Fibroblast of lung (primary cell): ENCODE measurements at places on chromosomes 3 and 15. TPM values are rescaled to one million over a fixed set of nuclear protein-coding genes. Genes with fewer than 3 reads are reported as not detected.
A peak's percentile ranks its signal among the peaks of the same experiment; 100 is the strongest.

Gene CHRNA7
- polyA plus RNA-seq: 0.09 and 0.62 TPM in 2 replicates

Gene PAQR5
- polyA plus RNA-seq: 6.0 and 20.8 TPM in 2 replicates

Gene CPB1
- 0.07 TPM in 1 of 2 replicates, not detected in the other for polyA plus RNA-seq

Gene SETMAR
- polyA plus RNA-seq: 12.3 and 14.7 TPM in 2 replicates

Gene RPUSD2
- 4.9 and 6.5 TPM in 2 replicates for polyA plus RNA-seq

Gene HIGD2B
- polyA plus RNA-seq: not detected in 2 replicates

Gene SPATA12
- 0.02 TPM in 1 of 2 replicates, not detected in the other for polyA plus RNA-seq

Gene STARD5
- polyA plus RNA-seq: 20.1 and 21.4 TPM in 2 replicates

Gene UBE2Q2
- polyA plus RNA-seq: 38.7 and 55.7 TPM in 2 replicates

Gene ALDH1A2
- 1.1 and 1.8 TPM in 2 replicates for polyA plus RNA-seq

Gene ANKUB1
- polyA plus RNA-seq: not detected in 2 replicates

Gene CIDEC
- polyA plus RNA-seq: 0.08 TPM in 1 of 2 replicates, not detected in the other

DNA sequence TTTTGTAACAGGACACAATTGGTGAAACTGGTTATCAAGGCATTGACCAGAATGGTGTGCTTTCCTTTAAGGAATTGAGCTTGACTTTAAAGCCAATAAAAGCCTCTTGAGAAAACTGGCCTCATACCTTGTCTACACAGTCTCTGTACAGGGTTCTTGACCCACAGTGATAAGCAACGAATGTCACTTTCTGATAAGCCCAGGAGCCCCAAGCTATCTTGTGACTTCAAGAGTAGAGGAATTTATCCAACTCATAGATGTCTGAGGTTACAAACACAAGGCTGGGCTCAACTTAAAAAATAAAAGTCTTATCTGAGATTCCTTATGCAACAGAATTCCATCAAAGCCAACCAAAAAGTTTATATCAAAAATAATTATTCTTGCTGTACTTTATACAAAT lies 212.1 kb downstream of the GBE1 start:
- no peak for DNase-seq

- DNase-seq: peak; percentile 59
Measured at GRCh38 chr3:163056874-163057497, 1560.4 kb downstream of the OTOL1 start.

DNA sequence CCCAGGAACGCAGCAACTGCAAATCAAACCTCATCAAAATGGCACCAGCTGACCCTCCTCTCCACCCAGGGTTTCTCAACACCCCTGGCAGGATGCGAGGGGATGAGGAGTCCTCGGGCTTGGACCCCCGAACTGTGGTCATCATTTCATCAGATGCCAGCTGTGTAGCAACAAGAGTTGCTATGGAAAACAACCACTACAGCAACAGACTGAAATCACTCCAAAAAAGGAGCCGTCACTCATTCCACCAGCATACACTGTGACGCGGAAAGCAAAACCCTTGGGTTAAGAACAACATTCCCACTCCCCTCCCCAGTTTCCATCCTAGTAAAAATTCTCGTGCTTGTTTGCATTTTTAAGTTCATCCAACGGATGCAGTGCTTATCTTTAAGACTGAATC lies 40.1 kb downstream of the VGLL4 start:
- DNase-seq: peak; percentile 92

DNA sequence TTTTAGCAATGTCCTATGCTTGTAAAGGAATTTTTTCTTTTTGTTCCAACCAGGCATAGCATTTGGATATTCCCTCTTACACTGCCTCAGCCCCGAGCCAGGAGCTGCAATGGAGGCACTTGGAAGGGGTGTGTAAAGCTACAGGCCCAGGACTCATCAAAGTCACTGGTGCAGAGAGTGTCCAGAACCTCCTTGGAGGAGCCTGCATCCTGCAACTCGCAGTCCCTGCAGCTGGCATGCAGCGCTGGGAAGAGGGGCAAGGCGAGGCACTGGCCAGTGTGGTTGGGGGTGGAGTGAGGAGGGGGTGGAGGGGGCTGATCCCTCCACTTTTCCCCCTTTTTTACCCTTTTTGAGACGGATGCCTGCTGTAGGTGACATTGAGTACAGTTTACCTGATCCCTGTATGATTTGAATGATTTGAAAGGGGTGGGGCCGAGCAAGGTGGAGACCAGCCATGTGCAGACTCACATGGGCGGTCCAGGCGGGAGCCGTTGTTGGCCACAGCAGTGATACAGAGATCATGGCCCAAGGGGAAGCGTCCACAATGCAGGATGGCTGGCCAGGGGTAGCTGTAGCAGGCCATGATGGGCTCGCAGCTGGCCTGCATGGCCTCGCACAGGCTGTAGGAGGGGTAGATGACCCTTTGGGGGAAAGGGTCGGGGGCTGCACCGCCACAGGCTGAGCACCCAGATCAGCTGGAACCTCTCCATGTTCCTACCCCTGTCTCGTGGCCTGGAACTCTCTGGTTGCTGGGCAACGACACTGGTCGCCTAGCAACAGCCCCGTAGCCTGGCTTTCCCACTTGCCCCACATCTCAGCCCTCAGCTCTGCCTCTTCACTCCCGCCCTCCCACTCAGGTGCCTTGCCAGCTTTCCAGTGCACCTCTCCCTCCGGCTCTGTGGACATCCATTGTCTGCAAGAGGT lies 7.9 kb downstream of the P4HTM start:
- DNase-seq: no peak

- DNase-seq: no peak
Measured at GRCh38 chr3:66037986-66038369, 740 bp downstream of the MAGI1 start.

DNA sequence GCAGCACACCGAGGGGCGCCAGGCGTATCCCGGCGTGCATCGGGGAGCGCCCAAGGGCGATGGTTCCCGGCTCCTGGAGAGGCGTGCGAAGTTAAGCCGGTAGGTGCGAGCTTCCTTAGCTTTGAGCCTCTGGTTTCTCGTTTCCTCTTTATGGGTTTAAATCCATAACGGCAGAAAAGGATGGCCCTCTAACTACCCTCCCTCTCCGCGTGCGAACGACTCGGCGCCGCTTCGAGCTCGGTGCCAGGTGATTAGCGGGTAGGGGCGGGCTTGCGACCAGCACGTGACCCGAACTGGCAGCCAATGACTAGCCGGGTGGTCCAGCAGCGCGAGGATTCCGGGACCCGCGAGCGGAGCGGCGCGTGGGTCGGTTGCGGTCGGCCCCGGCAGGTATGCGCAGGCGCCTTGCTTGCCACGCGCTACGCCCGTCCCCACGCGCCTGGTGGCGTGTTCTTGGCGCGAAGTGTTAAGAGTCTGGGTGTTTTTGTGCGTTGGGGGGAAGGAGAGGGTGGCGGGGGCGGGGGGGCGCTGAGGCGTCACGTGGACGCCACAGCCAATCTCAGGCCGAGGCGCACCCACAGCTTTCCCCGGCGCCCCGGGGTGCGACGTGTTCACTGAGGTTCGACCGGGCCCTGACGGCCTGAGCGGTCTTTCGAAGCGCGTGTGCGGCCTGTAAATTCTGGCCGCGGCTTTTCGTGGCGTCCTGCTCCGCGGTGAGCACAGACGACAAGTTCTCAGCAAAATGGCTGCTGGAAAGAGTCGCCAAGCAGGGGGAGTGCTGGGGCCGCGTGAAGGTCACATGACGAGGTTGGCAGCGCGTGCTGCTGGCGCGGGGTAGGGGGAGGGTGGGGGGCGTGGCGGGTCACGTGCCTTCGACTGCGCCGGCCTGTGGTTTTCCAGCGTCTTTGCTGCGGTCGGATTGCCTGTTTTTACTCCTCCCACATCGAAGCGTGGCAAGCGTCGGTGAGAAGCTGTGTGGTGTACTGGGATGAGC lies 38.7 kb upstream of the MGA start:
- DNase-seq: peak; percentile 89

- DNase-seq: peak; percentile 91
Measured at GRCh38 chr3:122497425-122497824, 17.3 kb downstream of the KPNA1 start.

DNA sequence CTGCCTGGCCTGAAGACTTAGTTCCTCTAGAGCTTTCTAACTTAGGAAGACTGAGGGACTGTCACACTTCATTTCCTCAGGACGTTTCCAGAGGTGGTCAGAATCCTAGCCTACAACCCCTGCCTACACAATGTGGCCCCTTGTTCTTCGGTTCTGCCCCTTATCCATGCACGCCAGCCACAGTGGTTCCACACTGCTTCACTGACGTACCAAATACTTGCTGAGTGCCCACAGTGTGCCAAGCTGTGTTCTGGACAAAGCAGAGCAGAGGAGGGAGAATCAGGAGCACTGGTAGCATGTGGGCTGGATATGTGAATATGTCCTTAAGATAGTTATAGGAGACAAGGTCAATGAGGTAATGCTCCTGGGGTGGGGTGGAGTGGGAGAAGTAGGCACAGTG lies 70.5 kb upstream of the SAMMSON start:
- DNase-seq: no peak

DNA sequence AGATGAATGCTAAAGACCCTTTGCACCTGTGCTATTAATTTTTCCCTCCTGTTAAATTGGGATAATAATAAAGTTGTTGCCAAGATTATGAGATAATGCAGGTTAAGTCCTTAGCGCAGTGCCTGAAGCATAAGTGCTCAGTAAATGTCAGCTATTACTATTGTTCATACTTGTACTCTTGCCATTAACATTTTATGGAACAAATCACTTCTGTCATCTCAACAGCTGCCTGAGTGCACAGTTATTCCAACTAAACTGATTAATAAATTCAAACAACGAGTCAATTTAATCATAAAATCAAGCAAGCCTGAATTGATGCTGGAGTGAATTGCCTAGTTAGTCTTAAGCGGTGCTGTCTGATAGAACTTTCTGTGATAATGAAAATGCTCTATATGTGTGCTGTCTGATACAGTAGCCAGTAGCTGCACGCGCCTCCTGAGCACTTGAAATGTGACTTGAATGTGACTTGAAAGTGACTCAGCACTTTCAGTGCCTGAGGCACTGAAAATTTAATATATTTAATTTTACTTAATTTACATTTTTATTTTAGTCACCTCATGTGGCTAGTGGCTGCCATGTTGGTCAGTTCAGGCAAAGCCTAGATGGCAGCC lies 198.7 kb upstream of the PFN2 start:
- DNase-seq: no peak

GRCh38 chr15:96484830-96485229 lies 154.3 kb downstream of the NR2F2 start:
- DNase-seq: no peak

DNA sequence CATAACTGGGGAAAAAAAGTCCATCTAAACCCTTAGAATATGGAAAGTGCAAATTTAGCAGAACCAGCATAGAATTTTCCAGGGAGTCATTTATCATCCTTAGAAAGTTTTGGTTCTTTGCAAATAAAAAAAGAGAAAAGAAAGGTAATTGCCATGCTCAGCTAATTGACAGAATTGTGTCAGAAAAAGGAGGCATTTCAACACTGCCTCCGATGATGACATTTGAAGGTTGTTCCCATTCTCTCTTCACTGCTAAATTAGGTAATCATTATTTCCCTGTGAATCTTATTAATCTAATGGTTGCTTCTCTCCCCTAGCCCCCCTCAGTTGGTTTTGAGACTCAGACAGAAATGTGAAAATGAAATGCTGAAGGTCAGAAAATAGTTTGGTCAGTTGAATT lies 139.2 kb downstream of the PDCD6IP start:
- DNase-seq: no peak

- no peak for DNase-seq
Measured at GRCh38 chr3:43465109-43465508, 156.7 kb downstream of the ANO10 start.

GRCh38 chr3:177197041-177197726 lies at the start of gene TBL1XR1:
Gene TBL1XR1, minus strand, starts transcription at chr3:177197482. Its CDS starts 132,505 bp downstream, at chr3:177064977.
- DNase-seq: peak; percentile 94

DNA sequence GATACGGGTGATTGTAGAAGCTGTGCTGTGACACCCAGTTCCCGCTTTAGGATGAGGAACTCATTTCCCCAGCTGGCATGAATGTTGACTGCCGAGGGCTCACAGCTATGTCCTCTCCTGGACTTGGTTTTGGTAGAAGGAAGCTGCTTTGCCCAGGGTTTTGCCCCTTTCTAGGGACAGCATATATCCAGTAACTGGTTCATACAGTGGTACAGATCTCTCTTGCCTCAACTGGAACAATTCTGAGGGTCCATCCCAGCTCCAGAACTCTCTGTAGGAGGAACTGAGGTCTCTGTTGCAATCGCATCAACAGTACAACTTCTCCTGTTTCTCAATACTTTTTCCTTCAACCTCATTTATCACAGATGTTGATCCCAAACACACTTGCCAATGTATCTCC lies 54.5 kb upstream of the FNDC3B start:
- DNase-seq: no peak

DNA sequence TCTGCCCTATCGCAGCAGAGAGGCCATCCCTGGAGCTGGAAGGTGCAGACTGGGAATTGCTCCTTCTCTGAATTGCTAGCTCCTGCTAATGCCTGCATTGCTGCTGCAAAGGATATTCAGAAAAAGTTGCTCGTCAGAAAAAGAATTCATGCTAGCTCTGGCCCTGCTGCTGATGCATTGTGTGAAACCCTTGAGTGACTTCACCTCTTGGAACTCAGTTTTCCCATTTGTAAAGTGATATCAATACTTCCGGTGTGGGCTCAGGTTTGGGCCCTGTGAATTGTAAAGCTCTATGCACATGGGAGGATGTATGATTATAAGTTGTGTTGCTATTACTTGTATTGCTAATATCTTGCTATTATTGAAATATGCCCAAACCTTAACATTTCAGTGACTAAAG lies 11.4 kb downstream of the SQOR start:
- DNase-seq: peak; percentile 55

DNA sequence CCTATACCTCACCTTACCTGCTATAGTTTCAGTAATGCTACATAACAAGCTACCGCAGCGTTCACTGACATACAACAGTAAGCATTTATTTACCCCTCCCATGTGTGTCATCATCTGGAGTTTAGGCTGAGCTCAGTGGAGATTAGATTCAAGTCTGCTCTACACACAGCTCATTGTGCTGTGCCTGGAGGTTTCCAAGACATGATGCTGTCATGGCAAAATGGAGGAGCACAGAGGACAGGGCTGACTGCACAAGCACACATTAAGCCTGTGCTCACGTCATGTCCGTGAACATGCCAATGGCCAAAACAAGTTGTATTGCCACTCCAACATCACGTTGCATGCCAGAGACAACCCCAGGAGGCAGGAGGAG lies 333.8 kb upstream of the TRIM42 start:
- no peak for DNase-seq

DNA sequence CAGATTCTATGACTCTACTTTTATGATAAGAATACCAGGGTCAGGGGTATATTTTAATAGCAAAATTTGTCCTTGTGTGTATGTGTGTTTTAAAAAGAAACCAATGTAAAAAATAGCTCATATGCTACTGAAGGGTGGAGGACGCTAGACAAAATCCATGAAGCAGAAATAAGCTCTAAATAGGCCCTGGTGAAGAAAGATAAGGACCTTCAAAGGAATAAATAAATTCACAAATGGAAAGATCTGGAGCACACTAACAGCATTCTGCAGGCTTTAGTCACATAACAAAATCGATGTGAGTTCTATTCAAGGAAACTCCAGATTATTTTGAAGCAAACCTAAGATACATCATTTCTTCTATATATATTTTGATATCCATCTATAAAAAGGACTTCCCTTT lies 27.2 kb upstream of the ATP11B start:
- no peak for DNase-seq

- no peak for DNase-seq
Measured at GRCh38 chr3:54228806-54229205, 106.5 kb downstream of the CACNA2D3 start.

- DNase-seq: no peak
Measured at GRCh38 chr15:58526647-58527192, 94.9 kb downstream of the LIPC start.
